Left hindlimb (tissue), 1 donor: ENCODE measurements at places on chromosomes 2 and 18.
A peak's percentile ranks its signal among the peaks of the same experiment; 100 is the strongest.

DNA sequence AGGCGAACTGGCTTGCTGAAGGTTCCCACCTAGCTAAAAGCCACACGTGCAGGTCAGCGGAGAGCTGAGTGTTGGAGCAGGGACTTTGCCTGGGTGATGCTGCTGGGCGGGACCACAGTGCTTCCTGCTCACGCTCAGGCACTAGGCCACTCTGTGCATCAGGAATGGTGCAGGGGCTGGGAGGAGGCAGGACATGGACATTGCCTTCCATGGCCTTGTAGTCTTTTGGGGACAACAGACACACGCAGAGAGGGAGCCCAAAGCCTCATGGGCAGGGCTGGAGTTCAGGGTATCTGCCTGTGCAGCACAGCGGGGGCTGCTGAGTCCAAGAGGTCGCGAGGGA lies 207.2 kb downstream of the ZBTB7C start:
- no peak for DNase-seq

- no peak for DNase-seq
Observed at GRCh38 chr2:237227592-237228280, 142.0 kb downstream of the COPS8 start.

GRCh38 chr2:133676392-133677130 lies 108.3 kb upstream of the NCKAP5 start:
- DNase-seq: no peak

- DNase-seq: no peak
Observed at GRCh38 chr2:170848587-170848986, 31.9 kb downstream of the GAD1 start.

- no peak for DNase-seq
Observed at GRCh38 chr2:59236723-59237122, 995.6 kb upstream of the FANCL start.

DNA sequence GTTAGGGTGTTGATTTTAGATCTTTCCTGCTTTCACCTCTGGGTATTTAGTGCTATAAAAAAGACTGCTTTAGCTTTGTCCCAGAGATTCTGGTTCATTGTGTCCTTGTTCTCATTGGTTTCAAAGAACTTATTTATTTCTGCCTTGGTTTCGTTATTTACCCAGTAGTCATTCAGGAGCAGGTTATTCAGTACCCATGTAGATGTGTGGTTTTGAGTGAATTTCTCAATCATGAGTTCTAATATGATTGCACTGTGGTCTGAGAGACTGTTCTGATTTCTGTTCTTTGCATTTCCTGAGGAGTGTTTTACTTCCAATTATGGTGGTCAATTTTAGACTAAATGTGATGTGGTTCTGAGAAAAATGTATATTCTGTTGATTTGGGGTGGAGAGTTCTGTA lies 167.1 kb upstream of the KYNU start:
- no peak for DNase-seq

- peak; percentile 61 for DNase-seq
Observed at GRCh38 chr18:24985586-24985985, 366.4 kb downstream of the ZNF521 start.

GRCh38 chr2:47051562-47051961 lies 103.5 kb downstream of the STPG4 start:
- no peak for DNase-seq

- DNase-seq: no peak
Observed at GRCh38 chr2:30332791-30333453, 101.6 kb downstream of the LBH start.

GRCh38 chr2:206202446-206202845 lies 42.8 kb downstream of the EEF1B2 start:
- no peak for DNase-seq

DNA sequence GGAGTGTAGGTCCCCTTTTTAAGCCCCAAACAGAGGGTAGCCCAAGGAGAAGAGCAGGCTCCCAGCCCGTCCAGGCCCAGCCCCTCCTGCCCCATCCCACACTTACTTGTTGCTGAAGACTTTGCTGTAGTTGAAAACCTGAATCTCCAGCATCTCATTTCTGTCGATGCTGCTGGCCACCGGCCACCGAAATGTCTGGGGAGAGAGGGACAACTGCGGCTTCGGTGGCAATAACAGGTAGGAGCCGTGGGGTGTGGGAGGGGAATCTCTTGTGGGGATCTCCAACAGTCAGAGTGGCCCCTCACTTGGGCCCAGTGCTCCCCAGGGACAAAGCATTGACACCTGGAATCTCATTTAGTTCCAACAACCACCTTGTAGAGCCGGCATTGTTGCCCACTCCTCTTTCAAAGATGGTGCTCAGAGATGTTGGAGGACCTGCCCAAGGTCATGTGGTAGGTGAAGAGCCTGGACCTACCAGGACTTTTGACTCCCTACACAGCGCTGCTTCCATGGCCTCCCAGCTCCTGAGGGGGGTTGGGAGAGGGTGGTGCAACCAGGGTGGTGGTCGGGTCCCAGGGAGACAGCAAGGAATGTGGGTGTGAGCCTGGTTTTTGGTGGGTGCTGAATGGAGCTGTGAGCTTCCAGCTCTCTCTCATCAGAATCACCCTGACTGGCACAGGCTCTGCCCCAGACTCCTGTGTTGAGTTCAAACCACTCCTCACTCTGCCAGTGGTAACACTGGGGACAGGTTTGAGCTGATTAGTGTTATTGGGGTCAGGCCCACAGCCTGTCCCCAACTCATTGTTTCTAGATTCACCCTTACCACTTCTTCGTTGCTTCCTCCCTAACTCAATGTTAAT lies 50.0 kb upstream of the OTOF start:
- DNase-seq: no peak

DNA sequence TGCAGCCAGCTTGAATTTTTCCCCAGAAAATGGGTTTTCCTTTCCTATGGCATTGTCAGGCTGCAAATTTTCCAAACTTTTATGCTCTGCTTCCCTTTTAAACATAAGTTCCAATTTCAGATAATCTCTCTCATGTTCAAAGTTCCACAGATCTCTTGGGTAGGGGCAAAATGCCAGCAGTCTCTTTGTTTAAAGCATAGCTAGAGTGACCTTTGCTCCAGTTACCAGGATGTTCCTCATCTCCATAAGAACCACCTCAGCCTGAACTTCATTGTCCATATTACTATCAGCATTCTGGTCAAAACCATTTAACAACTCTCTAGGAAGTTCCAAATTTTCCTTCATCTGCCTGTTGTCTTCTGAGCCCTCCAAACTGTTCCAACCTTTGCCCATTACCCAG lies 68.3 kb downstream of the SGPP2 start:
- no peak for DNase-seq

DNA sequence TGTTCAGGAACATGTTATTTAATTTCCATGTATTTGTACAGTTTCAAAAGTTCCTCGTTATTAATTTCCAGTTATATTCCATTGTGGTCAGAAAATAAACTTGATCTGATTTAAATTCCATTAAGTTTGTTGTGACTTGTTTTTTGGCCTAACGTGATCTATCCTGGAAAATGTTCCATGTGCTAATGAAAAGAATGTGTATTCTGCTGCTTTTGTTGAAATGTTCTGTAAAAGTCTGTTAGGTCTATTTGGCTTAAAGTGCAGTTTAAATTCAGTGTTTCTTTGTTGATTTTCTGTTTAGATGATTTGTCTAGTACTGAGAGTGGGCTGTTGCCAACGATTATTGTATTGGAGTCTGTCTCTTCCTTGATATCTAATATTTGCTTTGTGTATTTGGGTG lies 148.0 kb downstream of the UBR3 start:
- DNase-seq: no peak

DNA sequence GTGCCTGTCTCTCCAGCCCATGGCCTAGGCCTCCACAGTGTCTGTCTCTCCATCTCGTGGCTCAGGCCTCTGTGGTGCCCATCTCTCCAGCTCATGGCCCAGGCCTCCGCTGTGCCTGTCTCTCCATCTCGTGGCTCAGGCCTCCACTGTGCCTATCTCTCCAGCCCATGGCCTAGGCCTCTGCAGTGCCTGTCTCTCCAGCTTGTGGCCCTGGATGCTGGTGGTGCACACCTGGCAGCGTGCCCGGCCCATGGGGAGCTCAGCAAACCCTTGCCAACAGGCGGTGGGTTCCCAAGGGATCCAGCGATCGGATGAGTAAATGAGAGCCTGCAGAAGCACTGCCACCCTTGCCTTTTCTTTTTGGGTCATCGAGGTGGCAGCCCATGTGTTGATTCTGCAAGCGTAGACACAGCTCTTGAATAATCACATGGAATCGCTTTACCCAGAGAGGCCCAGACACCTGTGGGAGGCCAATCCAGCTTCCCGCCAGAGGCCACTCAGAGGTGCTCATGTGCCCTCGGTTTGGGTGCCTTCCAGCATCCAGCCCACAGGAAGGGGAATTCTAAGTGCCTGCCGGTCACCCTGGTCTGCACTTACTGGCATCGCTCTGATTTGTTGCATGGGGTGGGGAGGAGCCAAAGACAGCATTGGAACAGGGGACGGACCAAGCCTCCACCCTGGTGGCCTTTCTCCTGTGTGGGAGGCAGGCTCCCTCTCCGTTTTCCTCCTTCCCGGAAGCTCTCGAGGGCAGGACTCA lies 101.8 kb upstream of the HDAC4 start:
- DNase-seq: no peak

DNA sequence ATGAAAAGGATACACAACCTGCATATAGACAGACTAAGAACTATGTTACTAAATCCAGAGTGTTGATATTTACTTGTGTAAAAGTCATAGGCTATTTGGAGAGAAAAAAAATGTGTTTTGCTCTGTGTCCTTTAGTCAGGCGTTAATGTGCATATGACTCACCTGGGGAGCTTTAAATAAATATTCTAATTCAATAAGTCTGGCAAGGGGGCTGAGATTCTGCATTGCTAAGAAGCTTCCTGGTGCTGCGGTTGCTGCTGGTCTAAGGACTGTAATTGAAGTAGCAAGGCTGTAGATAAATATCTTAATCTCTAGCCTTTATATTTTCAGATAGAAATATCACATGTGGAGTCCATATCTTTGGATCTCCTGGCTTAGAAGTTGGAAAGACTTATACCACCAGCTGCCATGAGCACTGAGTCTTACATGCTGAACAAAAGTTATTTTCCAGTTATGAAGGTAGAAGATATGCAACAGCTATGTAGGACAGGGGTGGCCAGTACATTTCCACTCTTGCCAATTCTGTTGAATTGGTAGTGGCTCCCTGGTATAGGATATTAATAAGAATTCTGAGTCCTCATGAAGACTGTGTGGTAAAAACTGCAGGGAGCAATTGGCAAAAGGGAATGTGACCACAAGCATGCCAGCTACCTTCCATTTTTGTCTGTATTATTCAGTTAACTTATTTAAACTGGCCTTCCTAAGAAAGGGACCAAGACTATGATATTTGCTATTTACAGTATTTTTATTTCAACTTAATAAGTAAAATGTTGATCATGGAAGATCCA lies 4.8 kb downstream of the SPAG16 start:
- DNase-seq: no peak

DNA sequence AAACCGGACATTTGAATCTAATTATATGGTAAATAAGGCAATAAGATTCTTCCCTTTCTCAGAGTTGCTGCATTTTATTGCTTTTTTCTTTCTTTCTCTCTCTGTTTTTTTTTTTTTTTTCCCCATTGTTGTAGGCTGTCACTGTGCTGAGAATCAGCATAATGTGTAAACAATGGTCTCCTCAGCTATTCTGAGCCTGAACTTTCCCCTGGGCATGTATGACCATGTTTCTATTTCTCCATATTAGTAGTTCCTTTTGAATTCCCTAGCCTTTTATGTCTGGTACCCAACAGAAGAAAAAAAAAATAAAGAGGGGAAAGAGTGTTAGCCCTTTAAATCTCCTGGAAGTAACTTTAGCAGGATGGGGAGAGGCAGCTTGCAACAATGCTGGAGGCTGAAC lies 1862.5 kb downstream of the SUCLG1 start:
- DNase-seq: no peak

GRCh38 chr2:170247882-170248393 lies 70.0 kb downstream of the MYO3B start:
- no peak for DNase-seq

GRCh38 chr2:5359397-5359796 lies 332.8 kb upstream of the SOX11 start:
- no peak for DNase-seq

DNA sequence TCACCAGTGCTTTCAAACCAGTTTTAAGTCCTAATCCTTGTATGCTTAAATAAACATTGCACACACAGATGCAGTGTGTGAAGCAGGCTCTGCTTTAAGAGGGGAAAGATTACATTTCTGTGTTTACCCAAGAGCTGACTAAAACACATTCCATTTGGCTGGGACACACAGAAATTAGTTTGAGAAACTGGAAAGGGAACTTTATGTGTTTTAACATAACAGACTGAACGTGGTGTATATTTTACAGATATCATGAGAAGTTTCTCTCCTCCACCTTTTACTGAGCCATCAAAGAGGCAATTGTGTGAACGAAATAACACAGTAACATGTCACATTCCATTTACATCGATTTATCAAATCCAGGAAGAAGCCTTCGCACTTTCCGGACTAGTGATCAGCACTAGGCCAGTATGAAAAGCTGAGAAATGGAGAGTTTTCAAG lies 121.8 kb downstream of the MAIP1 start:
- no peak for DNase-seq

DNA sequence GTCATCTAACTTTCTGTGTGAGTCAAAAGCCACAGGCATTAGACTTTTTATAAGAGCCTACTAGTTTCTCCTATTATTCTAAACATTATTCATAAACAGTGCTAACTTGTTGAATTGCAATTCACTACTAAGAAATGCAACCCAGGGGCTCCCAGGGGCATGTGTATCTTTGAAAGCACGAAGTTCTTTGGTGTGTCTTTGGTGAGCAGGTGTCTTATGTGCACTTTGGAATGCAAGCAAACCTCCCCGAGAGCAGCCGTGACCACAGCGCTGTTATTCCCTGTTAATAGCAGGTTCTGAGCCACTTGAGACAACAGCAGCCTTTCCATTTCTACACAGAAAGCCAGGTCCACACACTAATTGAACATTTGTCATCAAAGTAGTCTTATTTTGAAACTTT lies 123.5 kb downstream of the PRKRA start:
- no peak for DNase-seq

DNA sequence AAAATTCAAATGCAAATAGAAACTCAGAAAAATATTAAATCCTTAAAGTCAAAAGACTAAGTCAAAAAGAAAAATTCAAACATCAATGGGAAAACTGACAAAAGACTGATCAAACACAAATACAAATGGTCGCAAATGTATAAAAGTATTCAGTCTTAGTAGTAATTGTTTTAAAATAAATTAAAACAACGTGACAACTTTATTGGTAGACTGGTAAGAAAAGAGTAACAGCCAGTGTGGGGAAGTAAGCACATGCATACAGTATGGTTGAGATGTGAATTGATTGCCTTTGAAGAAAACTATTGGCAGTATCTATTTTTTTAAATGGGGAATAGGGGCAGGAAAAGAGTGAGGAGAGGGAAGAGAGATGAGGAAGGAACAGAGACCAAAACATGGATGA lies 9.8 kb downstream of the TMEM131 start:
- DNase-seq: no peak

- DNase-seq: no peak
Observed at GRCh38 chr2:179857236-179857635, 4.2 kb downstream of the ZNF385B start.

DNA sequence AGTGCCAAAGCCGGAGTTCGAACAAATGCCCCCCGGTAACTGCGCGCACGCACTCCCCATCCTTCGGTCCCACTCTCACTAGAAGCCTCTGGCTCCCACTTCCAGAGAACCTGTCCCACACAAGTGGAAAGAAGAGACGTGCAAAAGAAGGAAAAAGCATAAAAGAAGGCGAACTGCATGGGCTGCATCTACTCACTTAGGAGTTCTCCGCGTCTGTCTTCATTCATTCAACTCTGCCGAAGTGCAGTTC lies 312 bp downstream of the NR4A2 start:
- no peak for DNase-seq

GRCh38 chr2:158034198-158034866 lies 67.3 kb upstream of the UPP2 start:
- DNase-seq: no peak

GRCh38 chr18:11902522-11903292 lies 5.4 kb downstream of the MPPE1 start:
- DNase-seq: no peak
